ENCODE measurements at places on chromosomes 7 and 10.

DNA sequence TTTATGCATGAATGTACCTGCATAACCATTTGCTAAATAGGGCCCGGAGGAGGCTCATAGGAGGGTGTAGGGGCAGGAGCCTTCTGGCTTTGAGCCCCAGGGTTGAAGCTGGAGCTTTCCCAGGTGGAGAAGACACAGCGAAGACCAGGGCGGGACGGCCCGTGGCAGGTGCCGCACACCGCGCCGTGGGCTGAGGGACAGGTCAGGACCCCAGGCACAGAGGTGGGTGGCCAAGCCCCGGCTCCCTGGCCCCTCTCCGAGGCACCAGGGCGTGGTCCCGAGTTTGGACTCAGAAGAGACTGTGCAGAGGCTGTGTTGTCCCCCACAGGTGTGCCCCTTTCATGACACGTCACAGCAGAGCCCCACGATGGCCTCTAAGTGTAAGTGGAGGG lies 56.5 kb downstream of the PWWP2B start:
- no peak for DNase-seq

- no peak for DNase-seq
These were observed 65.3 kb downstream of the VCL start for GRCh38 chr10:74063256-74063655.

DNA sequence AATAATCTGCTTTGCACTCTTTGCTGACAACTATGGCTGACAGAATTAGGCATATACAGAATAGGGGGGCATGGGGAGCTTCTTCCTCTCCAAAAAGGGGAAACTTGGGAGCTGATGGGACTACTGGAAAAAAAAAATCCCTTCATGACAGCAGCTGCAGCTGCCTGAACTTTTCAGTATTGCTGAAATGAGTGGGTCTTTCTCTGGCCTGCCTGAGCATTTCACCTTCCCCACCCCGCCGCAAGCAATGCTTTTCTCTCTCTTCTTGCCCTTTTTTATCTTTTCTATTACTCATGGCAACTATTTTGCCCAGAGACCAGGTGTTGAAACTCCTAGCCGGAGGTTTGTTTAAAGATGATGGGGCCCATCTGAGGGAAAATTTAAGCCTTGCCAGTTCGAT lies 244.9 kb downstream of the SEMA3D start:
- no peak for DNase-seq

- peak; percentile 74 for DNase-seq
These were observed 19.2 kb downstream of the TMEM270 start for GRCh38 chr7:73879977-73880681.

- DNase-seq, result no peak
These were observed 585.0 kb upstream of the MBL2 start for GRCh38 chr10:53357587-53357986.
